ENCODE measurements at places on chromosomes 2 and 18.

GRCh38 chr2:98476192-98476868 lies 31.7 kb downstream of the INPP4A start:
- DNase-seq: no peak

DNA sequence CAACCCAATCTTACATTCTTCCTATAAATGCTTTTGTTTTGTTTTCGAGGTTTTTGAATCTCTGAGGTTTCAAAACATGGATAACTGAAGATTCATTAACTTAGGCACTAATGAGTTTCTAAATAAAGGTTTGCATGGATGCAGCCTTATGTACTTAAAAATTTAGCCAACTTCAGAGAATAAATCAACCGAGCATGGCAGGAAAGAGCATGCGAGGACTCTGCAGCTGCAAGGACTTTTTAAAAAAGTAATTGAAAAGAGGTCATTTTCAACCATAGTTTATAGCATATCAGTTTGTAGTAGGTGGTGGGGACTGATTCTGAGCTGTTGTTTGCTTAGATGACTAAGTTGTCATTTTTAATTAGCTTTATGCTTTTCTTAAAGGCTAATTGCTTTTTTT lies 567.0 kb upstream of the ZEB2 start:
- no peak for DNase-seq

GRCh38 chr2:33323957-33324356 lies 152.5 kb upstream of the RASGRP3 start:
- no peak for DNase-seq

DNA sequence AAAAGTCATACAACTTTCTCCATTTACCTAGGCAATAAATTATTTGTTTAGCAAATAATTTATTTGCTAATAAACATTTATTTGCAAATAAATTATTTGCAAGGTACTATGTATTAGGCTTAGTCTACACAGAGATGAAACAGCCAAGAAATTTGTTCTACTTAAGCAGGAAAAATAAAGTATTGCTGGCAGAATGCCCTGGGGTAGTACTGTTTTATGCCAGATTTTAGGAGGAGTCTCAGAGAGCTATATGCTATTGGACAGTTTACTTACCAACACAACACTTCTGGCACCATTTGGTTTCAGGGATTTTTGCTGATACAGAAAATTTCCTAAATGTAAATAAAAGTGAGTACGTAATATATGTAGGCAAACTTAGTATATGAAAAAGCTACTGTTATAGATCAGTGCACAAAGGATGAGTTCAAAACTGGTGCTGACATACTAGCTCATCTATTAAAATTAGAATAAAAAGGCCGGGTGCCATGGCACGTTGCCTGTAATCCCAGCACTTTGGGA lies 23.2 kb upstream of the CDKL4 start:
- DNase-seq: no peak

- DNase-seq: no peak
Measured at GRCh38 chr2:53484531-53484930, 283.1 kb upstream of the CHAC2 start.
